ENCODE measurements at places on chromosomes 1 and 21. TPM values are rescaled to one million over a fixed set of nuclear protein-coding genes. Genes with fewer than 3 reads are reported as not detected.

NGF gene
- total RNA-seq = 5.6 TPM

CNR2 gene
- total RNA-seq = 0.09 TPM

- peak; percentile 73 for DNase-seq
Observed at GRCh38 chr1:27491748-27492700, 2.1 kb upstream of the WASF2 start.

PDZK1IP1 gene
- 2.4 TPM for total RNA-seq

AMY2B gene
- total RNA-seq = 53.7 TPM

- peak; percentile 41 for DNase-seq
Observed at GRCh38 chr1:19313636-19313959, 1.5 kb downstream of the SLC66A1 start.

- DNase-seq = peak; percentile 41
Observed at GRCh38 chr1:17833661-17834501, 78.7 kb downstream of the ACTL8 start.

DNA sequence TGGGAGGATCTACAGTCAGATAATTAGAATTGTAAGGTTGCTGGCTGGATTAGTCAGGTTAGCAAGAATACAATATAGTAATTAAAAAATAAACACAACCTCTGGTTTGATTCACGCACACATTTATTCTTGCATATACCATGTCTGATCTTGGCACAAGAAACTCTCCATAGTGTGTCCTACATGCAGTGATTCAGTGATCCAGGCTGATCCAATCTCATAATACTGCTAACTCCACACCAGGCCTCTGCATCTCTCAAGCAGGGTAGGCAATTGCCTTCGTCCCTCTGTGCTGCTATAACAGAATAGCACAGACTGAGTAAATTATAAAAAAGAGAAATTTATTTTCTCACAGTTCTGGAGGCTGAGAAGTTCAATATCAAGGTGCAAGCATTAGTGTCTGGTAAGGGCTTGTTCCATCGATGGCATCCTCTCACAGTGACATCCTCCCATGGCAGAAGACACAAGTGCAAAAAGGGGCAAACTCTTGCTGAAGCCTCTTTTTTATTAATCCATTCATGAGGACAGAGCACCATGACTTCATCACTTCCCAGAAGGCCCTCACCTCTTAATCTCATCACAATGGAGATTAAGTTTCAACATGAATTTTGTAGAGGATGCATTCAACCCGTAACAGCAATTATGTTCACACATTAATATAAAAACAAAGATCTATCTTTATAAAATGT lies 741.0 kb upstream of the NCAM2 start:
- DNase-seq = no peak

- no peak for DNase-seq
Observed at GRCh38 chr1:56577406-56578137, 1.8 kb downstream of the PLPP3 start.

FAM76A gene
- 18.3 TPM for total RNA-seq

DNA sequence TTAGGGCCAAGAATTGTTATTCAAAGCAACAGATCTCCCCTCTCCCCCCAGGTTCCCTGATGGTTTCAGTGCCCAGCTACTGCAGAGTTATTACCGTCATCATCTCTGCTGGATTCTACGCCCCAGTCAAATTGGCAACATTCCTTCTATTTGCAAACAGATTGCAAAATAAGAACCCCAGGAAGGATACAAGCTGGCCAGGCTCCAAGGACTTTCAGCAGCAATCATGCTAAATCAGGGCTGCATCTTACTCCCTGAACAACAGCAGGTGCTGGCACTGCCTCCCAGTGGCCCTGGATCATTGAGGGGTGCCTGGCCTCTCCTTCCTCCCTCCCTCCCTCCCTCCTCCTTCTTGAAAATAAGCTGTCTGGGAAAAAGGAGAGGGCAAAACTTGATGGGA lies 521.6 kb upstream of the BEND5 start:
- DNase-seq = peak; percentile 58

DMRTA2 gene
- not detected for total RNA-seq

ANGPTL3 gene
- total RNA-seq = not detected

- DNase-seq = no peak
Observed at GRCh38 chr21:38853421-38853919, 47.7 kb downstream of the ETS2 start.

DNA sequence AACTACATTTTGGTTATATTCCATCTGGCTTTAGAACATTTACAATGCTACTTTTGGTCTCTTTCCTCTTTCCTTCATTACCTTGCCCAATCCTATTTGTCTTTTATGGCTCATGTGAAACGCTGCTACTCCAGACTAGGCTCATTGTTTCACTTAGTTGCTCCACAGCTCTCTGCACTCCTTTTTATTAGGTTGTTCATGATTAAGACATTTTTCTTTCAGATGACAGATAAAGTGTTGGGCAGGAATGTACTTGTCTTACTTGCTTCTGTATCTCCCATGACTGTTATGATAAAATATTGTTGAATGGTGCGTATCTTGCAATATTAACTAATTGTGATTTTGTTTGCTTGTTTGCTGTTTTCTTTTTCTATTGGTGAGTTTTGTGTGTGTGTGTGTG lies 1532.3 kb downstream of the KCNT2 start:
- no peak for DNase-seq

NHLH1 gene
- total RNA-seq = not detected

GRCh38 chr1:38071312-38072256 lies 25.0 kb upstream of the POU3F1 start:
- no peak for DNase-seq

DNA sequence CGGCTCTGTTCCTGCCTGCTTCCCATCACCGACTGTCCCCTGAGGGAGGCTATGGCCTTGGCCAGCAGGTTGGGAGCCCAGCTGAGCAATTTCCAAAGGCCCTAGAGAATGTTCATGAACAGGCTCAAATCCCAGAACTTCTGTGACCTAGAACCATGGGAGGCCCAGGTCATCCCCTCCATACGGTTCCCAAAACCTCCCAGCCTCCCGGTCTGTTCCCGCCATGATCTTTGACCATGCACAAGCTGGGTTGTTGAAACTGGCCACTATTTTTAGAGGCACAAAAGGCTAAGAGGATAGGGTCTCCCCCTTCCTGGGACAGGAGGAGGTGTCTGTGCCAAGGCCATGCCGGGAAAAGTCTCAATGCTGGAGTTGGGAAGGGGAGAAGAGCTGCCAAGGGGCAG lies 27.5 kb downstream of the EPHA2 start:
- no peak for DNase-seq

GRCh38 chr1:29523136-29523535 lies 286.8 kb downstream of the PTPRU start:
- no peak for DNase-seq

DNA sequence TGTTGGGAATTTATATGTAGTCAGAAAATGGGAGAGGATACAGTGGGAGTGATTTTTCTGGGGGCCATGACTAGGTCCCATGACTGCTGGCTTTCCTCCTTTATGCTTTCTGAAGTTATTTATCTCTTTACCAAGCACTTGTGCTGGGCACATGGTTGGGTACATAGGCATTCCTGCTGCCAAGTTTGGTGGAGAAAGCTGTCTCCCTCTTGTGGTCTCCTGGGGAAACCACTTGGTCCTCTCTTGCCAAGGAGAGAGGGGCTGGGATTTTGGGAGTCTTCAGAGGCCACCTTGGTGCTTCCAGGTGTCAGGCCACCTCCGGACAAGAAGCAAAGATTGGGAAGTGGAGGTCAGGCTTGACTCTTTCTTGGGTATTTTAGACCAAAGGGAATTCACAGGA lies 120.2 kb upstream of the KCNE2 start:
- no peak for DNase-seq

CCDC185 gene
- not detected for total RNA-seq

GRCh38 chr1:227844320-227845146 lies 29.1 kb downstream of the PRSS38 start:
- no peak for DNase-seq

C1orf87 gene
- total RNA-seq = not detected

- DNase-seq = no peak
Observed at GRCh38 chr1:67135354-67135753, 584 bp upstream of the C1orf141 start.

GRCh38 chr1:190699165-190699564 lies 221.5 kb upstream of the BRINP3 start:
- no peak for DNase-seq

- DNase-seq = no peak
Observed at GRCh38 chr1:48217856-48218255, 4.7 kb upstream of the SLC5A9 start.

TRNP1 gene
- 22.7 TPM for total RNA-seq

DNA sequence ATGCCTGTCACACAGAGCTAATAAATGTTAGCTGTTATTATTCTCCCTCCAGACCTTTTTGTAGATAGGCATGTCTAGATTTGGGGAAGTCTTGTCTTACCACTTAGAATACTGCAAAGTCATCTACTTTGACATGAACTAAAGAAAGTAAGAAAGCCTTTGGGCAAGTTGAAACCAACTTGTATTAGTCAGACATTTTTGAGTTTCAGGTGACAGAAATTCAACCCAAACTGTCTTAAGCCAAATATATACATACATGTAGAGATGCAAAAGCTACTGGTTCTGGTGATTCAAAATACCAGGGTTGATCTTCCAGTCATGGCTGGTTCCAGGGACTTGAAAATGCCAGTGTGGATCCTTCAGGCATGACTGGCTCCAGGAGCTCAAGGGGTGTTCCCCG lies 276.8 kb upstream of the TMEM51 start:
- no peak for DNase-seq

FCRLB gene
- total RNA-seq = 4.9 TPM

DNA sequence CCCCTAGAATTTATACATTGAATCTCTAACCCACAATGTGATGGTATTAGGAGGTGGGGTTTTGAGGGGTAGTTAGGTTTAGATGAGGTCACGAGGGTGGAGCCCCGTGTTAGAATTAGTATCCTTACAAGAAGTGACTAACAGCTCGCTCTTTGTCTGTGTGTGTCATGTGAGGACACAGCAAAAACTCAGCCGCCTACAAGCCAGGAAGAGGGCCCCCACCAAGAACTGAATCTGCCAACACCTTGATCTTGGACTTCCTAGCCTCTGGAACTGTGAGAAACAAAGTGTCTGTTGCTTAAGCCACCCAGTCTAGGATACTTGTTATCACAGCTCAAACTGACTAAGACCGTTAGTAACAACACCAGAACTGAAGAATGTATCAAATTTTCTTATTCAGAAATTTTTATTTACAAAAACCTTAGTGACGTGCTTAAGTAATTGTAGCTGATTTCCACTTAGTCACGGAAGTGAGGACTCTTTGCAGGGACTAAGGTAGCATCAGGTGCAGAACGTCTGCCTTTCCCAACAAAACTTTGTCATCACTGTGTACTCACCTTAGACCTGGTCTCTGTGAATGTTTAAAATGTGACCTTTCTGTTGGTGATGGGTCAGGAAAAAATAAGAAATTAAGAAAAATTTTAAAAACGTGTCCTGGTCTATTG lies 24.5 kb upstream of the LRRC8C start:
- no peak for DNase-seq

DNA sequence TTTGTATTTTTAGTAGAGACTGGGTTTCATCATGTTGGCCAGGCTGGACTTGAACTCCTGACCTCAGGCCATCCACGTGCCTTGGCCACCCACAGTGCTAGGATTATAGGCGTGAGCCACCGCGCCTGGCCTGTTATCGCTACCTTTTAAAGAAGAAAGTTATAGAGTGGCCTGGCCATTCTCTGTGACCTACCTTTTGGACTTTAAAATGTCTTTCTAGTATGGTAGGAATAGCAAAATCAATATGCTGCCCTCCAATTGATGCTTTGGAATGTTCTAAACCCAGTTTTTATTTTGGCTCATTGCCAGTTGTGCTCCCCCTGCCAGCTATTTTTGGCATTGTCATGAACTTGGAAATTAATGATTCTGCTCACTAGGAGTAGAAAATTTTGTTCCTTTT lies 19.9 kb downstream of the HIPK1 start:
- DNase-seq = no peak

- no peak for DNase-seq
Observed at GRCh38 chr1:195516036-195516435, 1092.2 kb downstream of the KCNT2 start.

DNASE2B gene
- total RNA-seq = not detected

DNA sequence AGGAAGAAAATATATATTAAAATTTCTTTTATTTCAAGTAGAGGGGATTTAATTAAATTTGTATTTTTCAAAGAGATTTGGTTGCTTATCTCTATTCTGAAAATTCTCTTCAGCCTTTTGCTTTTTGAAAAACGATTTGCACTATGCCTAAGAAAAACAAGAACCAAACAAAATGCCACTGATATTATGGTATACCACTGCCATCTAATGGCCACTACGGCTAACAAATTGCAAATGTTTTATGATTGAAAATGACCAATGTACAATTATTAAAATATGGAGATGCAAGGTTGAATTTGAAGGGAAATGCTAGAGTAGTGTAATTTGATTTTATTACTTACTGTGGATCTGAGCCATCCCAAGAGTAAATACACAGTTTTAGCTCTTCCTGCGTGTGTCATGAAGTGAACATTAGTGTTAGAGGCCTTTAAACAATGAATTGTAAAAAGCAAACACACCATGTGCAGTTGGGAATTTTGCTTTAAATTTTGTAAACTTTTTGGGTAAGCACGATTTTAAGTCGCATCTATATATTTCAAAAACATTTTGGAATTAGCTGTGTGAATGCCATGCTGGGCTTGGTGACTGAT lies 137.4 kb upstream of the USP25 start:
- no peak for DNase-seq

DNA sequence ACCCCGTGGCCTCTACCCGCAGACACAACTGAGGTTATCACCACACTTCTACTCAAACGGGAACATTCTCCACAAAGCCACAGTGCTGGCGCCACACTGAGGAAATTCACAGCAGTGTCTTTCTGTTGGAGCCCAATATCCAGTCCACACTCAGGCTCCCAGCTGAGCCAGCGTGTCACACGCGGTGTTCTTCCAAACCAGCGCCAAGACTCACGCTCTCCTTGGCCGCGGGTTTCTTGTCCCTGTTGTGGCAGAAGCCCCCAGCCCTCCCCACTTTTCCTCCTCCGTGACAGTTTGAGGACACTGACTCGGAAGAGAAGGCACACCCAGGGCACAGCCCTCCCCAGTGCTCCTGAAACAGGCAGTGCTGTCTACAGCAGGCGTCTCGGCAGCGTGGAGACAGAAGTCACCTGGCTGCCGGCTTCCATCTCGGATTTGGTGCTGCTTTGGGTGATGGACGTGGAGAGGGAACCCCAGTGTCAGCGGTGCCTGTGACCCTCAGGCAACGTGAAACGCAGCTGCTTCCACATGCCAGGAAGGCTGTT lies 35.4 kb upstream of the AGPAT3 start:
- DNase-seq = no peak

GRCh38 chr1:30735124-30735523 lies 11.7 kb upstream of the MATN1 start:
- DNase-seq = no peak

RNF186 gene
- not detected for total RNA-seq

GRCh38 chr1:184464757-184465156 lies 77.9 kb downstream of the C1orf21 start:
- DNase-seq = no peak

AKR7A3 gene
- 1.6 TPM for total RNA-seq

GRCh38 chr1:56788588-56788987 lies 30.6 kb downstream of the FYB2 start:
- no peak for DNase-seq

DNA sequence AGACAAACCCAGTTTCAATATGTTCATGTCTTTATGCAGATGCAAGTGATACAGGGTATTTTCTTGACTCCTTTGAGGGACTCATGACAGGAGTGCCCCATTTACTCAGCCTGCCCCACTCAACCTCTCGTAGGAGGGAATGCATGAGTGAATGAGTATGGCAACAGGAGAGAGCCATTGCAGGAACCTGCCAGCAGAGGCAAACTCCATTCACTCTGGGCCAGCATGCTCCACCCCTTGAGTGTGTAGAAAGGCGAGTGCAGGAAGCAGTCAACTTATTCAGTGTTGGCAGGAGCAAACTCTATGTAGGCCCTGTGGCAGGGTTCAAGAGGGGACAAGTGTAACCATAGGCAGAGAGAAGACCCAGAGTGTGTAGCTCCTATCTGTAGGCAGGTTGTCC lies 1526.3 kb downstream of the PLA2G4A start:
- no peak for DNase-seq

Data from sciatic nerve (tissue), 2 donors.